GM18507 (cell line): ENCODE measurements at places on chromosomes 1 and 21.
A peak's percentile ranks its signal among the peaks of the same experiment; 100 is the strongest.

- no peak for DNase-seq
Measured at GRCh38 chr1:152796421-152796820, at the start of gene LCE1D. LCE1D (plus strand) TSS chr1:152796721; CDS start chr1:152797795, 1,074 bp downstream.

- no peak for DNase-seq
Measured at GRCh38 chr1:65524931-65525265, 104.4 kb downstream of the LEPR start.

GRCh38 chr1:218266356-218266755 is 18.7 kb upstream of the RRP15 start:
- no peak for DNase-seq

GRCh38 chr1:212607913-212608391 is 609 bp upstream of the ATF3 start:
- no peak for DNase-seq

- DNase-seq = no peak
Measured at GRCh38 chr1:185229981-185230380, 73.0 kb downstream of the SWT1 start.

GRCh38 chr21:40051801-40052200 is 184.6 kb downstream of the PCP4 start:
- no peak for DNase-seq

- no peak for DNase-seq
Measured at GRCh38 chr1:70768216-70768615, 279.4 kb downstream of the PTGER3 start.

- no peak for DNase-seq
Measured at GRCh38 chr21:45698493-45699184, 55.1 kb downstream of the PCBP3 start.

DNA sequence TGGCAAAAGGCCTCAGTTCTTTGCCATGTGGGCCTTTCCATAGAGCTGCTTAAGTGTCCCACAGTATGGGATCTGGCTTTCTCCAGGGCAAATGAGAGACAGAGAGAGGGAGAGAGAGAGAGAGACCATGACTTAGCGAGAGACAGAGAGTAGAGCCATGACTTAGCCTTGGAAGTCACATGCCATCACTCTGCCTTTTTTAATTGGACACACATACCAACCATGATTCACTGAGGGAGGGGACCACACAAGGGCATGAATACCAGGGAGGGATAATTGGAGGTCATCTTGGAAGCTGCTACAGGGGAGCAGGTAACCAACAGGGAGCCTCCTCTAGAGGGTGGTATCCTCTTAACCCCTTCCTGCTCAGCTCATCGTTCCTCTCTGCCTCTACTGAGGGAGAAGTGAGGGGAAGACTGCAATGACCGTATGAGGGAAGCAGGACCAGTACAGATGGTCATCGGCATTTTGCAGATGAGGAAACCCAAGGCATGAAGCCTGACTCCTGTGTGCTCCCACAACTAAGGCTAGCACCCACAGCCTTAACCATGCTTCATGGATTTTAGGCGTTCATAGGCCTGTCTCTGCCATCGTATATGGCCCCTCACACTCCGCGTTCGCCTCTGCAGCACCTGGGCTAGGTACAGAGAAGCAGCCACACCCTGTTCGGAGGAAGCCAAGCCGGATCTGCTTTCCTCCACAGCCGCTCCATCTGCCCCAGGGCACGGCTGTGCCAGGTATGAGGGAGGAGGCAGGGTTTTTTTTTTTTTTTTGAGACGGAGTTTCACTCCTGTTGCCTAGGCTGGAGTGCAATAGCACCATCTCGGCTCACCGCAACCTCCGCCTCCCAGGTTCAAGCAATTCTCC is 38.6 kb downstream of the MEF2D start:
- no peak for DNase-seq

GRCh38 chr1:35112668-35113067 is 33.5 kb downstream of the ZMYM1 start:
- no peak for DNase-seq

GRCh38 chr1:18951818-18952391 is 4.6 kb downstream of the IFFO2 start:
- peak; percentile 65 for DNase-seq

- DNase-seq = no peak
Measured at GRCh38 chr21:38721055-38721454, 84.7 kb upstream of the ETS2 start.

DNA sequence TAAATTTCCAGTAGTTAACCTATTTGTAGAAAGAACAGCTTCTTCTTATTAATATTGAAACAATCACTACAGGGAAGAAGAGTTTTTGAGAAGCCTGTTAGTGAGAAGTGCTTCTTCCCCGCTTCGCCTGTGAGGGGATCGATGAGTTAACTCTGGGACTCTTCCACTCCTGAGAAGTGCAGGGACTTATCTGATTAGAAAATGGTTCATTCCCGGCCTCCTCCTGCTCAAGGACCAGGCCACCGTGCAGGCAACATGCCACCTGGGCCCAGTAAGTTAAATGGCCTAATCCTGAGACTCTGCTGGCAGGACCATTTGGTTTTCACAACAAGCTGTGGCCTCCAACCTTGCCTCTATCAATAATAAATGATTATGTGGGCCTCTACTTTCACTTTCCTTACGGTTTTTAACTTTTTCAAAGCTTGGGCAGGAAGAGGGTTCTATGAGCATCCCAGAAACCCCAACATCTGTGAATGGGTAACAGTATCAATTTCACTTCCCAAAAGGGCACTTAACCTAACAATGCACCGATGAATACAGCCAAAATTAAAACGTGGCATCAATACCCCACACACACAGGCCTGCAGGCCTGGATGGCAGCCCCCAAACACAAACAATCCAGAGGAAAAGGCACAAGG is 33.1 kb downstream of the SIPA1L2 start:
- DNase-seq = no peak

- no peak for DNase-seq
Measured at GRCh38 chr1:76933847-76934815, 66.9 kb downstream of the ST6GALNAC5 start.

DNA sequence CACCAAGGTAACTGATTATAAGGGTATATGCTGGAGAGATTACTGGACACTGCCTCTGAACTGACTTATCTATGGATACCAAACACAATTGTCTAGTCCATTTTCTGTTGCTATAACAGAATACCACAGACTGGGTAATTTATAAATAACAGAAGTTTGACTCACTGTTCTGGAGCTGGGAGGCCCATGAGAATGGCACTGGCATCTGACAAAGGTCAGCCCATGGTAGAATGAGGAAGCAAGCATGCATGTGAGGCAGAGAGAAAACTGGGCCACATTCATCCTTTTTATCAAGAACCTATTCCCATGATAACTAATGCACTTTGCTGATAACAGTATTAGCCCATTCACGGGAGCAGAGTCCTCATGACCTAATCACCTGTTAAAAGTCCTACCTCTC is 37.4 kb downstream of the FCER1A start:
- DNase-seq = no peak

GRCh38 chr1:234980645-234981396 is 147.8 kb downstream of the TOMM20 start:
- DNase-seq = no peak

- no peak for DNase-seq
Measured at GRCh38 chr1:46530791-46531409, 20.5 kb downstream of the KNCN start.

GRCh38 chr1:236830560-236830959 is 35.5 kb downstream of the MTR start:
- no peak for DNase-seq

DNA sequence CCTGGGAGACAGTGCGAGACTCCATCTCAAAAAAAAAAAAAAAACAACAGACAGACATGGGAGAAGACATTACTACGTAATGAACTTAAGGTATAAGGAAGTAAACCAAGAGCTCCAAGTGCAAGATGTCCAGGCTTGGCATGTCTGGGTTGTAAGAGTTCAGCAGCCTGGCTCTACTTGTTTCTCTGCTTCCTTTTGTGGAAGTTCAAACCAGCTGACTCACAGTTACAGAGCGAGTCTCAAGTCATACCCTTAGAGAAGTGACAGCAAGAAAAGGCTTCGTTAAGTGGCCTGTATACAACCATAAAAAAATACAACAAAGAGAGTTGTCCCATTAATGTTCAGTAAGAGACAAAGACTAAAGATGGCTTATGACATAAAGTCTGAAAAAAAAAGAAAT is 1.3 kb downstream of the RIT1 start:
- DNase-seq = no peak

DNA sequence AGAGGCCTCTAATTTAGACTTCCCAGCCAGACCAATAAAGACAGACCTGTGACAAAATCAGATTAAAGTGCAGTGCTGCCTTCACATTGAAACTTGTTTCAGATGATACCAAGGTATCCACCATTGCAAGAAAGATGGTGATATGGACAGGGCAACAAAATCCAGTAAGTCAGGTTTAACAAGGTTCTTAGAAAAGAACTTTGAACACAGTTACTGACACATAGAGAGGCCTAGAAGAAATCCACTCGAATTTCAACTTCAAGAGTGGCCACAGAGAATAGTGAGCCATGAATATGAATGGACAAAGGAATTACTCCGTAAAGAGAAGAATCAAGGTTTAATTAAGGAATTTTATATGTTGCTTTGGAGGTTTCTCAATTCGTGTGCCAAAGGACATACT is 230.4 kb downstream of the KCNT2 start:
- DNase-seq = no peak
